ENCODE measurements at places on chromosomes 11 and 22.

- peak; percentile 24 for DNase-seq
These were observed 673 bp upstream of the PANX2 start for GRCh38 chr22:50169774-50170341.

- no peak for DNase-seq
These were observed 37.9 kb downstream of the TTC17 start for GRCh38 chr11:43396617-43397016.

- no peak for DNase-seq
These were observed 7.7 kb upstream of the OMP start for GRCh38 chr11:77094841-77095365.

GRCh38 chr11:92698742-92699141, 270.7 kb upstream of the MTNR1B start:
- no peak for DNase-seq

DNA sequence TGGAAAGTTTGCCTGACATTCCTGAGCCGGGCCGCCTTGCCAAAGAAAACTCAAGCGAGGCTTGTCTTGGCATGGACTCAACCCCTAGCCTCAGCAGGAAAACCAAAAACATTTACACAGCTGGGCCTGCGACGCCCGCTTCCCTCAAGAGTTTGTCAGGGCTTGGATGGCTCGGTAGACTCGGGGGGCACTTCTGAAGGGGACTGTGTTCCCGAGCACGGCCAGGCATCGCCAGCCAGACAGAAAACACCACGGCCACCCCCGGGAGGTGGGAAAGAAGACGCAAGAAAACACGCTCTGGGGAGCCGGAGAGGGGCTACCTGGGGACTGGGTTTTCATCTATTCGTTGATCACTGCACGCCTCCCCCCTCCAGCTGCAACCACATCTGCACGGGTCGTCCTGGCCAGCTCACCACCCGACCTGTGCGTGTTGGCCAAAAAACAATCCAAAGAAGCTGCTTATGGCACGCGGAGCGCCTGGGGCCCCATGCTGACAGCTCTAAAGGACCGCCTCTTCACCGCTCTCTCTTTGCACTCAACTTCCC, 380.7 kb downstream of the MN1 start:
- DNase-seq = no peak

Measured in CD4-positive, alpha-beta T cell treated with Interleukin-4 for 4 hours (primary cell).